ENCODE measurements at places on chromosomes 7 and 10.

- no peak for DNase-seq
Observed at GRCh38 chr7:133784486-133785001, 342.6 kb upstream of the LRGUK start.

GRCh38 chr7:144027070-144027469 is 21.7 kb upstream of the OR2A5 start:
- DNase-seq, result no peak

DNA sequence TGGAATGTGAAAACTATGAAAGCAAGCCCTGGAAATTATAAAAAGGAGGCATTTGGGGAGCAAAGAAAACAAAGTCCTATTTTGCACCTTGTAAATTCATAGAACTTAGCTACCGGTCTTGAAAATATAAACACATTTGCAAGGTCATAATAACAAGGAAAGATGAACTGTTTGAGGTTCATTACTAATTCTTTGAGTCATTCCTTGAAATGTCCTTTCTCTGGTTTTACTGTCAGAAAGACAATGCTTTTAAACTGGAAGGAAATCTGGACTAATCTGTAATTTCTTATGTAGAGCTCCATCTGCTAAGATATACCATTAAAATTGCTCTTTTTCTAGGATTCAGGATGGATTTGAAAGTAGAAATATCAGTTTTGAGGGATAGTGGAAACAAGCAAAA is 1.4 kb downstream of the ERLIN1 start:
- no peak for DNase-seq

GRCh38 chr7:27438881-27439589 is 196.4 kb downstream of the EVX1 start:
- DNase-seq, result no peak

GRCh38 chr10:125038637-125039036 is 96.7 kb downstream of the ZRANB1 start:
- DNase-seq, result no peak

- DNase-seq, result no peak
Observed at GRCh38 chr10:108005627-108006026, 841.1 kb upstream of the SORCS1 start.

DNA sequence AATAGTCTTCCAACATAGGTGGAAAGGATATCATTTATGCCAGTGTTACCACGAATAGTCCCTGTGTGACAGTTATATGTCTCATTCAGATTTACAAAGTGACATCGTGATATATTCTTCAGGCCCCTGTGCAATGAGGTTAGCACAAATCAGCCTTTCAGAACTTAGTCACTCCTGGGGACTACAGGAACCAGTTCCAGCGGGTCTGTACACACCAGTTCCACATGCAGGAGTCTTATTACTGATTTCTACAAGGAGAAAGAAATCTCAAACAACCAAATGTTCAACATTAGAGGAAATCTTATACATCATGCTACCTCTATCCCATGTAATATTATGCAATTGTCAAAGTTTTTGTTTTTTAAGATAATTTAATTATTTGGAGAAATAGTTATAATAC is 4.4 kb upstream of the WDR91 start:
- DNase-seq, result no peak

DNA sequence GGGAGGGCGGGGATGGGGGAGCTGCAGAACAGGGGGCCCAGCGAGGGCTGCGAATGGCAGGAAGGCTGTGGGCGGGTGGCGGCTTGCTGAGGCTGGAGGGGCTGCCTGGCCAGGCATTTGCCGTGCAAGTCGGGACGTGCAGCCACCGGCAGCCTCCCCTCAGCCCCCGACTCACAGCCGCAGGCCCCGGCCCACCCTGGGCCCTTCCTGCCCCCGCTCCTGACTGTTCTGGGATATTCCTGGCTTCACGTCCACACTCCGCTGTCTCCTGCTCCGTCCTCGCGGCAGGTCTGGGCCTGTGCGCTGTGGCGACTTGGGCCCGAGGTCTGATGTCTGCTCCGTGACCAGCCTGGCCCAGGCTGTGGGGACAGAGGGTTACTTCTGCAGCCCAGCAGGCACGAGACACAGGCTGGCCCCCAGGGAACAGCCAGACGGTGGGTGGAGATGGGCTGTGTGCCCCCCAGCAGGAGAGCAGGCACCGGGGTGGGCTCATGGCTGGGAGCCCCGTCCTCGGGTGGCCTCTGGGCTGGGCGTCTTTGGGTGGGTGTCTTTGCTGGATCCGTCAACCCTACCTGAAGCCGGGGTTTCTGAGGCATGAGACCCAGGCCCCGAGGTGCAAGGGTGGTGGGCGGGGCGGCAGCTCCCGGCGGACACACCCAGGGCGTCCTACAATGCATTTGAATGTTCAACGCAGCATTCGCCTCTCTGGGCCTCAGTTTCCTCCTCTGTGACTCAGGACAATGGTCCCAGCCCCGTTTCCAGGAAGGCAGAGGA is 86.5 kb downstream of the FOXL3 start:
- DNase-seq, result peak; percentile 12

GRCh38 chr10:80552151-80552646 is 14.5 kb downstream of the SH2D4B start:
- DNase-seq, result no peak

- no peak for DNase-seq
Observed at GRCh38 chr7:39607865-39608264, 15.5 kb upstream of the RALA start.

GRCh38 chr10:7444551-7445121 is 33.8 kb upstream of the SFMBT2 start:
- no peak for DNase-seq

DNA sequence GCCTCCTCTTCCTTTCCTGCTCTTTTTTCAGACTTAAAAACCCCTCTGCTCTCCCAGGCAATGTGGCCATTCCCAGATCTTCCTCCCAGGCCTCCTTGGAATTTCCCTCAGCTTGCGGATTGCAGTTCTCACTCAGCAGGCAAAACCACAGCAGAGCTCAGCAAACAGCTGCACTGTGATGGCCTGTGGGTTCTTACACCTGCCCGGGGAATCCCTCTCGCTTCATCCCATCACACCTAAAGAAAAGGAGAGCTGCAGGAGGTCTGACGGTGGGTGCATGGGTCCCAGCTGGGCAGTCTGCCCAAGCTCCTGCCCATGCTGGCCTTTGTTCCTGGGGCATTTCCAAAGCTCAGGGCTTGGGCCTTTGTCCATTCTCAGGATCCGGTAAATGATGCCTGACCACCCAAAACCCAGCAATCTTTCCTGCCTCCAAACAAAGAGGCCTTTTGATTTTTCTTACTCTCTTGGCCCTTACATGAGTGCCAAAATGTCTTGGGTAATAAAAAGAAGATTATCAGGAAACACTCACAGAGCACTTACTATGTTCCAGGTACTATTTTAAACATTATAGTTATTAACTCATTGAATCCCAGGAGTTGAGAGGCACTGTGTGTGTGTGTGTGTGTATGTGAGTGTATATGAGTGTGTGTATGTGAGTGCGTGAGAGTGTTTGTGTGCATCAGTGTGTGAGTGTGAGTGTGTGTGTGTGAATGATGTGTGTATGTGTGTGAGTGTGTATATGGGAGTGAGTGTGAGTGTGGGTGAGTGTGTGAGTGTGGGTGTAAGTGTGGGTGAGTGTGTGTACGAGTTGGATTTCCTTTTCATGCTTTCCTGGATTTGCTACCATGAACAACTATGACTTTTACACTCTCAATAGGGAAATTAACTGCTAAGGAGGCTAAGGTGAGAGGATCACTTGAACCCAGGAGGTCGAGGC is 64.5 kb upstream of the PODXL start:
- no peak for DNase-seq

DNA sequence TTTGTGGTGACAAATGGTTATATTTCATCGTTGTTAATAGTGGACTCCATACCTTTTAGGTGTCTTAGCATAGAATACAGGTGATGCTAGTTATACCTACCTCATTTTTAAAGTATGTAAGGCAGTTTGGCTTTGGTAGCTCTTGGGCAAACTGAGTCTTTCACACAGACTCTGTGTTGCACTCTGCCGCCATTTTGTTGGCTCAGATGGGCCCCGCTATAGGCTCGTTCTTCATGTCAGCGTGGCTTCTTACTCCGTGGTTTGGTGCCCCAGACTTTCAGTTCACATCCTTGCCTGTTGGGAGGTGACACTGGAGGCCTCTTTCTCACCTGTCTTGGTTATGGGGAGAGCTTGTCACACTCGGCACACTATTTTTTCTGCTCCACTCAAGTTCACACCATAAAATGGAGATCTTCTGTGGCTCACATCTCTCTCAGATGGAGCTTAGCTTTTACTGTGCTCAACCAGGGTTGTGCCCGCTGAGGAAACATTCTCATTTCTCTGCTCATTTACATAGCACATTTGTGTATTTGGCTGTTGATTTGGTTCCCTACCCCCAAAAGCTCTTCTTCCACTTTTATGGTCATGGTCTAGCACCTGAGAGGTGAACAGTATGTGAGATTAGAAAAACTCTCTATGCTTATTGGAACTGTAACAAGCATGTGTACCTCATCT is 178.5 kb downstream of the ARID5B start:
- DNase-seq, result no peak

DNA sequence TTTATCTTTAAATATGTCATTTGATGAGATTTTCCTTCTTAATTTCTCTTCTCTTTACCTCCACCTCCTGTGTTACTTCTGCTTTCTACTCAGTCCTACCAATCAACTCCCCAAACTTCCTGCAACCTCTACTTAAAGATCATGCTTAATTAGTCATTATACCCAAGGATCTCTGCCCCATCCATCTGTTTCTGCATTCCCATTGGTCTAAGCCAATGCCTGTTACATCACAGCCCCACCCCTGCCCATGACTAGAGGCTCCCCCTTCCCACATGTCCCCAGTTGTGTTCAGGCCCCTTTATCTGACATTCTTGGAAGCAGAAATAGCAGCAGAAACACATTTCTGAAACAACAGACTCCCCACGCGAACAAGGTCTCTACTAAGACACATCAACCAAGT is 319.1 kb upstream of the NFE2L3 start:
- DNase-seq, result no peak

DNA sequence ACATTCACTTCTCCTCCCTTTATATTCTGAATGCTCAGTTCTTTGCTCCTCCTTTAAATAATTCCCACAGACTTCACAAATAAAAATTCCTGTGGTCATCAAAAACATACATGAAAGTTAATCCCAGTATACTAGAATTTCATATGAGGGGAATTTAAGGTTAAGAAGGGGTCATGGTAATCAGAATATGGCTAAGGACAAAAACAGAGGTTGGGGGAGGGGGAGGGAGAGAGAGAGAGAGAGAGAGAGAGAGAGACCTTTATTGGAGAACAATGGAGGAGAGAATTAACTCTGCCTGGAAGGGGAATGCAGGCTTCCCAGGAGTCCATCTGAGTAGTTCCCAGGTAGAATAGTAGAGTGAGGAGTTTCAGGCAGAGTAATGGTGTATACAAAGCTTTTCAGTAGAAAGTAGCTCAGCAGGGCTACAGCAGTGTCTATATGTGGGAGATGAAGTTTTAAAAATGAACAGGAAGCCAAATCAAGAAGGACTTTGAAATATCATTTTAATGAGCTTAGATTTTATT is 5.2 kb upstream of the CUBN start:
- DNase-seq, result no peak

DNA sequence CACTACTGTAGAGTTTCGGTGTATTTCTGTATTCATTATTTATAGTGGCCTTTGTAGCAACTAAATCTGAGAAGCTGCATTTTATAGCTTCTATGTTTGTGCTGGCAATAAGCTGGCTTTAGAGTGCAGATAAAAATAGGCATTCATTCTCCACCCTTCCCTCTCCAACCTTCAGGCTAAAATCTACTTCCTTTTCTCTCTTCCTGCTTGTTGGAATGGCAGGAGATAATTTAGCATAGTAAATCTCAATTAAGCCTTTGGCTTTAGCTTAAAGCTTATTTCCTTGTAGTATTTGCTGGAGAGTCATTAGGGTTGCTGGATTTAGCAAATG is 58.5 kb downstream of the CPVL start:
- DNase-seq, result no peak
